ENCODE measurements at places on chromosomes 7 and 10.

DNA sequence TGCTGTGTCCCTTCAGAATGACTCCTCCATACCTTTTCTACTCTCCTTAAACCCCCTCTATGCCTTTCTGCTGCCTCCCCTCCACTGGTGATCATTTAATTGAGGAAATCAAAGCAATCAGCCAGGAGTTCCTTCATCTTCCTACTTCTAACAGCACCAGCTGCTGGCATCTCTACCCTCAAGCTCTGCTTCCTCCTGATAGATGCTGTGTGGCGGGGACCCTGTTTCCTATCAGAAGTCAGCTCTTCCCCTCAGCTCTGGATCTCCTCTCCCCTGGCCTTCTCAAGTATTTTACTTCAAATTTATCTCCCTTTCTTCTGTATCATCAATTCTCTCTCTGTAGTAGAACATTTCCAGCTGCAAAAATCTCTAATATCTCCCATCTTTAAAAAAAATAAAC lies 183.7 kb downstream of the ELMO1 start:
- DNase-seq = no peak

DNA sequence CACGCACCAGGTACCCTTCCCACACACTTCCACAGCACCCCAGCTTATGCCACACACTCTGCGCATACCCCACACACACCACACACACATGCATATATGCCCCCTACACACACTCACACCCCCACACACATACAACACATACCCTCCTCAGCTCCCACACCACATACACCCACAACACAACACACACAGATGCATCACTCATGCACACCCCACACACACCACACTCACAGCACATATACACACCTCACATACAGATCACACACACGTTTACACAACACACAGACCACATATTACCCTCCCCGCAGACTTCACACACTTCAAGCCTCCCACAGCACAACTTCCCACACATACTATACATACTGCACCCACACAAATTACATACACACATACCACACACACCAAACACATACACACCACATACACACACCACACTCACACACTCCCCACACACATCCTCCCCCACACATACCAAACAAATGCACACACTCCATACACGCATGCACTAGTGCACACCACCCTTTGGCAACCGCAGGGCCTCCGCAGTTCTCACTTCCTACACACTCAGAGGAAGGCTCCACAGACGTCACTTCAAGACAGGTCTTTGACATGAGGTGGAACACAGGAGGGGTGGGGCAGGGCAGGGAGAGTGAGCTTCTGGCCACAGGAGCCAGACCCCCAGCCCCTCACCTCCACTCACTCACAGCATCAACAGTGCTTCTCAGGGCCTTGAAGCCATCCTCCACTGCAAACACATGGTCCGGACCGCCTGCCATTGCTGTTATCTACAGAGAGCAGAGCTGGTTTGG lies 18.5 kb upstream of the ANTXRL start:
- DNase-seq = no peak

DNA sequence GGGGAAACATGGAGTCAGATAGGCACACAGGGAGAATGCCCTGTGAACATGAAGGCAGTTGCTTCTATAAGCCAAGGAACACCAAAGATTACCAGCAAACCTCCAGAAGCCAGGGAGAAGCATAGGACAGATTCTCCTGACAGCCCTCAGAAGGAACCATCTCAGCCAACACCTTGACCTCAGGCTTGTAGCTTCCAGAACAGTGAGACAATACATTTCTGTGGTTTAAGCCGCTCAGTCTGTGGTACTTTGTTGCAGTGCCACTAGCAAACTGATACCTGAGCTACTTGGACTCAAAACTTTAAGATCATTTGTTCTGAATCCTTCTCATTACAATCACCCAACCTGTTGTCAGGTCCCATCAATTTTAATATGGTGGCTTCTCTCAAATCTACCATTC lies 31.2 kb downstream of the ABLIM1 start:
- no peak for DNase-seq

DNA sequence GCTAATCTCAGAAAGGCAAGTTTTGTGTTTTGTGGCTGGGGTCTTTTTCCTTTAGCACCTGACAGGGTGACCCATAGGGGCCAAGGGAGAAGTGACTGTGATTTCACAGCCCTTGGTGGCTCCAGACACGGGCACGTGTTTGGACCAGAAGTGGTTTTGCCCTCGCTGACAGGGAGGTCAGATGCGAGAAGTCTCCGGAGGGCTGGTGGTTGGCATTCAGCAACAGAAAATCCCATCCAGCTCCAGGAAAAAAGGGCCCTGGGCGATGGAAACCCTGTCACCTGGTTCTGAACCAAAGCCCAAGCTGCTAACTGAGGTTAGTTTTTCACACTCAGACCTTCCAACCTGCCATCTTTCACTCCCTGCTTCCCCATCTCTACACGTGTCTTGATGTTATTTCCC lies 272.9 kb downstream of the TRIL start:
- no peak for DNase-seq

GRCh38 chr10:119737823-119738222 lies 12.0 kb downstream of the INPP5F start:
- DNase-seq = no peak

GRCh38 chr10:119680050-119680449 lies 28.9 kb downstream of the BAG3 start:
- DNase-seq = no peak

GRCh38 chr7:132066761-132067171 lies 509.5 kb downstream of the PLXNA4 start:
- no peak for DNase-seq

GRCh38 chr7:155345490-155345889 lies 47.8 kb downstream of the INSIG1 start:
- DNase-seq = no peak

- DNase-seq = no peak
These were observed 28.4 kb downstream of the RASGEF1A start for GRCh38 chr10:43238462-43238861.

GRCh38 chr10:90842725-90843124 lies 15.1 kb downstream of the HTR7 start:
- DNase-seq = no peak

DNA sequence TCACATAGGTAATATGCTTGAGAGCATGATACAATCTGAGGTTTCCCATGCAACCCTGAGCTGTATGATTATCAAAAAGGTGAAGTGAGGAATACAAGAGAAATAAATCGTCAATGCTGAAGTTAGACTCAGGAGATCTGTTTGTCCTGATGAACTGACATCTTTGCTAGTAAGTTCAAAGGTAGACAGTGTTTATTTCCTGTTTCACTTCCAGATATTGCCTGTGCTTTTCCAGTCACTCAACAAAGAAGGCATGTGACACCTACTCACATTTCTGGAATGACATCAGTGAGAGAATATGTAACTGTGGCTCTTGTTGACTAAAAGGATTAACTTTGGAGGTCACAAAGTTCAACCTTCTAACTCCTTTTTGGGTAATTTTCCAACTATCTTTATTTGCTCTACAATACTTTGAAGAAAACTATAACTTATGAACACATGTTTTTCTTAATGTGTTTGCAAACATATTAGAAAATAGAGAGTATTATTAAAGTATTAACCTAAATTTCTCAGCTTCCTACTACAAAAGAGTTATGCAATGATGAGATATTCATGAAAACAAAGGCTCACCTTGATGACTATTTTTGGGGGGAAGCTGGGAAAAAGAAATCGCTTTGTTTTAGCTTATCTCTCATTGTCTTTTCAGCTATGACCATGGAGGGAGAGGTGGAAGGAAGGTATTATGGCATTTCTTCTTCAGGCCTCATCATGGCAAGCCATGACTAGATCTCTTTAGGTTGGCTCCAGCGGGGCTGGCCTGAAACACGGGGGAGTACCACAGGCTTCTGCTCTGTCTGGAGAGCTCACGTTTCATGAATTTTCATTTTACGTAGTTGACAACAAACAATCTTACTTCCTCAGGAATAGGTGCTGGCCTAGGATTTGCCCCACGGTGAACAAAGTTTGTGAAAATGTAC lies 214.7 kb upstream of the SLC26A5 start:
- DNase-seq = no peak

- no peak for DNase-seq
These were observed 679.7 kb upstream of the SEMA3D start for GRCh38 chr7:85866540-85866939.

DNA sequence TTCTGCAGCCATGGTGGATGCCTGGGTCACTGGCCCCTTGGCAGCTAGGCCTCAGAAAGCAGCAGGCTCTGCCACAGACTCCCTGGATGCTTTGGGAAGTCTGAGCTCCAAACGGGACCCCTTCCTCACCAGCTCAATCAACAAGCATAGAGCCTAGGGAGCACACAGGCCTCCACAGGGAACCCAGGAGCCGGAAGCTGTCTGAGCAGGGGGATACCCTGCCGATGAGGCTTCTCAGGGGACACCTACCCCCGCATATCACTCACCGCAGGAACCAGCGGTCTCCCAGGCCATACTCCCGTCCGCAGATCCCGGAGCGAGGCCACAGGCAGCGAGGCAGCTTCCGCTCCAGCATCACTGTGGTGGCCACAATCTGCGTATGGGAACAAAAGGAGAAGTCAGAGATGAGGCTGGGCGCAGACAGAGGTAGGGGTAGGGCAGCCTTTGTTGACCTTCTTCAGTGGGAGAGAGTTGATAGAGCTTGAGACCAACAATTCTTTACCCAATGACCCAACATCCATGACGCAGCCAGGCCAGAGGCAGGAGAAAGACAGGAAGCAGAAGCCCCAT lies 13.4 kb downstream of the TRPV6 start:
- DNase-seq = no peak

DNA sequence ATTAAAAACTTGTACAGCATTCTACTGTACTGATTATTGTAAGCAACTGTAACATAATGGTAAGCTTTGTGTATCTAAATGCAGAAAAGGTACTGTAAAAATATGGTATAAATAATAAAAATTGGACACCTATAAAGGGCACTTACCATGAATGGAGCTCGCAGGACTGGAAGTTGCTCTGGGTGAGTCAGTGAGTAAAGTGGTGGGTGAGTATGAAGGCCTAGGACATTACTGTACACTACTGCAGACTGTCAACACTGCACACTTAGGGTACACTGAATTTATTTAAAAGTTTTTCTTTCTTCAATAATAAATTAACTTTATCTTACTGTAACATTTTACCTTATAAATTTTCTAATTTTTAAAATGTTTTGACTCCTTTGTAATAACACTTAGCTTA lies 118.6 kb upstream of the ASAH2 start:
- DNase-seq = no peak

DNA sequence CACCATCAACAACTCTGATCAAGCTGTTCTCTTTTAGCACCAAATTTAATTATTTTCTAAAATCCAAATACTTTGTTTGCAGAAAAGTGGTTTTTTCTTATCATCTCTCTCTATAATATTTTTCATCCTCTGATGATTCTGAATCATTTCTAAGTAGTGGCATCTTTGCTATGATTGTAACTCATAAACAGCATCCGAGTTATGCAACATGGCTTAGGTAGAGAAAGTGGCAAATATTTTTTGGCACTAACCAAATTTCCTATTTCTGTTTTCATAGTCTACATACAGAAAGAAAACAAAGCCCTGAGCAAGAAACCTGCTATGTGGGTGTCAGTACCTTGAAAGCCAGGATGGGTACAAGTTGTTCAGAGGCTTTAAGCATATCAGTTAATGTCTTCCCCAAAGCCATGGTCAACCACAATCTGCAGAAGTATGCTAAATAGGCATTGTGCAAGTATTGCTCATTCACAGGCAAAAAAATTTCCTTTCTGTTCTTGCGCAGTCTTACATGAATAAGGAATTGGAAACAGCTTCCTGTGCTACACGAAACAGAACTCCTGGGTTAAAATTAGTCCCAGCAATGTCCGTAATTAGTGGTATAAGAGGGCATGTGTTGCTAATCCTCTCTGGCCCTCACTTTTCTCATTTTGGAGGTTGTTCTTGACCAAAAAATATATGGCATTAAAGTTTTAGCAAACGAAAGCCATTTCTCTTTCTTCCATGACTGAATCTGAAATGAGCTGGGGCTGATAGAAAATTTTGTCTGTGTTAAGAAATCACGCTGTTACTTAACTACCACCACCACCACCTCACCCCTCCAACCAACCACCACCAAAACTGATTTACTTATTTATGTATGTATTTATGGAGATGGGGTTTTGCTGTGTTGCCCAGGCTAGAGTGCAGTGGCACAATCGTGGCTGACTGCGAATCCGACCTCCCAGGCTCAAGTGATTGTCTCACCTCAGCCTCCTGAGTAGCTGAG lies 325.6 kb upstream of the MAGI2 start:
- DNase-seq = no peak

GRCh38 chr7:118755067-118755625 lies 530.6 kb downstream of the ANKRD7 start:
- no peak for DNase-seq

GRCh38 chr10:24428410-24428782 lies 219.5 kb downstream of the KIAA1217 start:
- no peak for DNase-seq

DNA sequence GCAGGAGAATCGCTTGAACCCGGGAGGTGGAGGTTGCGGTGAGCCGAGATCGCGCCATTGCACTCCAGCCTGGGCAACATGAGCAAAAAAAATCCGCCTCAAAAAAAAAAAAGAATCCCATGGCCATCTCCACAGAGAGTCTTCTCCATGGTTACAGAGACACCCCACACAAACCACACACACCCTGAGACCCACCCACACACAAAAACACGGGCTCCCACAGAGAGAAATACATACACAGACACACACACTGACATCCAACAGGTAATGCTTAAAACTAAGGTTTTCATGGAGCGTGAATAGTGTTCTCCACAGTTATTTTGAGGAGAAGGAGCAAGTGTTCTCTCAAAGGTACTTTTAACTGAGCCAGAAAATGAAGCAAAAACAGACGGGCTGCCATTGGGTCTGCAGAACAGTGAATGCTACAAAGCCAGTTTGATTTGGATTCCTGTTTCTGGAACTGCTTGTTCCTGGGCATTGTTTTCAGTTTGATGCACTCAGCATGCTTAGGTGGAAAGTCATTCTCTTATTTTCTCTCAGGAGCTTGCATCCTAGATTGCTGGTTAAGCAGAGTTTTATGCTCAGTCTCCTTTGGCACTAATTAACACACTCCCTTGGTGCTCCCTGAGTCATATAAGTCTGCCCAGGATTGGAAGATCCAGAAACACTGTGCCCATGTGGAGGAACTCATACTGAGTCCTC lies 15.4 kb downstream of the AHCYL2 start:
- DNase-seq = no peak
